ENCODE measurements at places on chromosomes 13 and 19. TPM values are rescaled to one million over a fixed set of nuclear protein-coding genes. Genes with fewer than 3 reads are reported as not detected.

DNA sequence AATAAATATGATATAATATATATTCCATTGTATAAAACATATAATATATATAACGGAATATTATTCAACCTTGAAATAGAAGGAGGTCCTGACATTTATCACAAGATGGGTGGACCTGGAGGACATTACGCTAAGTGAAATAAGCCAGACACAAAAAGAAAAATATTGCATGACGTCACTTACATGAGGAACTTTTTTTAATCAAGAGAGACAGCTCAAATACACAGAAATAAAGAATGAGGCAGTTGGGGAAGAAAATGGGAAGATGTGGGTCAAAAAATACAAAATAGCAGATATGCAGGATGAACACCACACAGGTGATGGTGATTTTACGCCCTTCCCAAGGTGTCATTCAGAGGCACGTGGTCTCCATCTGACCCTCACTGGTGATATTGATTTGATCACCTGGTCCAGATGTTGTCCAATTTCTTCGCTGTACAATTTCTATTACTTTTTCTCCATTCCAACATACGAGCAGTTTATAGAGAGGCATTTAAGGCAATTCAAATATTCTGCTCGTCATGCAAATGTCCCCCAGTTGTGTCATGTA is 513 bp upstream of the ZNF317 start:
- no peak for DNase-seq

- DNase-seq: peak; percentile 28
Measured at GRCh38 chr13:70310396-70311119, 202.3 kb upstream of the KLHL1 start.

PGLYRP1 gene
- polyA plus RNA-seq: 1.1 TPM

DNA sequence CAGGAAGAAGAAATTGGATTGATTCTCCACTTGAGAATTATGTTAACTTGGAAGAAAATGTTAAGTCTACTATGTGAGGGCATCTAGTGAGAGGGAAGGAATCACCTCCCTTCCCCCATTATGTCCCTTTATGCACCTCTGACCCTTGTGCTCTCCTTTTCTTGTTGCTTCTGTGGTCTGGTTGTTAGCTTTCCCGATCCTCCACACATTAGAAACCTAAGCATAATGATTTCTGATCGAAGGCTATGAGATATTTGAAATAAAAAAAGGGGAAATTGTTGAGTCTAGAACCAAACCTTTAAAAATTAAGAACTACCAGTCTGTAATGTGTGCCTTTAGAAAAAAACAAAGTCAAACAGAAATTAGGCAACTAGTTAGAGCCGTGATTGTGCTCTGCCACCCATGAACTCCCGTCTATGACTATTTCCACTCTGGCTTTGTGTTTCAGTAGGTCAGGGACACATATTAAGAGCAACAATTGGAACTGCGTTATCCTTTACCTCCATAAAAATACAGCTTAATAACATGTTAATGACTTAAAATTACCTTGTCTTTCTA is 463 bp upstream of the GPC6 start:
- DNase-seq: no peak

PSG2 gene
- not detected for polyA plus RNA-seq

DNA sequence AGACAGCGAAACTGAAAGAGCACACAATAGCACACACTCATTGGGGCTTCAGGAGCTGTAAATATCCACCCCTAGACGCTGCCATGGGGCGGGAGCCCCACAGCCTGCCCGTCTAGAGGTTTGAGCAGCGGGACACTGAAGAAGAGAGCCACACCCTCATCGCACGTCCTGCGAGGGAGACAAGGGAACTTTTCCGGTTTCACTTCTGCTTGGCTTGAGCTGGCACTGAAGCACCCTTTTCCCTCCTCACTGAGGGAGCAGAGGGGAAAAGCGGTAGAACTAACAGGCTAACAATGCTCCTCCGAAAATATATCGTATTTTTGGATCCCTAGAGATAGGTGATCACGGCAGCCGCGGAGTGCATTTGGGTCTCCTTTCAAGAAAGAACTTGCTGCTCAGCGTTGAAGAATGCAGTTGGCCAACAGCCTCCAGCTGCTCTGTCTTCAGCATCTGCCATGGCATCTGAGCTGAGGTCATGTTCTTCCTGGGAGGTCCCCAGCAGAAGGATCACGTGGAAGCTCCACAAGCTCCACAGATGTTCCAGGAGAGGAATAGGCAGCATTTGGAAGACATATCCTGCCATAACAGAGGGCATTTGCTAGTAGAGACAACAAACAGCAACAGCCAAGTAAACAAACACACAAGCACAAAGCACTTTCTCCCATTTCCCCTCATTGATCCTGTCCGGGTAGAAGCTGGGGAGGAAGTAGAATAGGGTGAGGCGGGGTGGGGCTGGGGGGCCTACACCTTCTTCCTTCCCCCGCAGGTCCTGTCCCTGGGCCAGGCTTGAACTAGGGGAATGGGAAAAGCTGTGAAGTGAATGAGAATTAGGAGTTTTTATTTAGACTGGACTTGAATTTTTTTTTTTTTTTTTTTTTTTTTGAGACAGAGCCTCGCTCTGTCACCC is 44.8 kb upstream of the ALOX5AP start:
- DNase-seq: peak; percentile 58

- DNase-seq: no peak
Measured at GRCh38 chr13:95375706-95376105, 74.5 kb upstream of the ABCC4 start.

SOHLH2 gene
- polyA plus RNA-seq: 1.6 TPM

LRP3 gene
- 31.7 TPM for polyA plus RNA-seq

- no peak for DNase-seq
Measured at GRCh38 chr13:50127726-50128291, 112.6 kb downstream of the KCNRG start.

PEAK3 gene
- polyA plus RNA-seq: 0.04 TPM

CEACAM8 gene
- polyA plus RNA-seq: 0.13 TPM

NAPSA gene
- 17.0 TPM for polyA plus RNA-seq

CLIP3 gene
- 51.3 TPM for polyA plus RNA-seq

- no peak for DNase-seq
Measured at GRCh38 chr19:4980067-4980466, 11.2 kb downstream of the KDM4B start.

- peak; percentile 90 for DNase-seq
Measured at GRCh38 chr19:52095172-52096014, at the start of gene ZNF841. Gene ZNF841, minus strand, starts transcription at chr19:52095765. Its CDS starts 10,964 bp downstream, at chr19:52084801.

DNA sequence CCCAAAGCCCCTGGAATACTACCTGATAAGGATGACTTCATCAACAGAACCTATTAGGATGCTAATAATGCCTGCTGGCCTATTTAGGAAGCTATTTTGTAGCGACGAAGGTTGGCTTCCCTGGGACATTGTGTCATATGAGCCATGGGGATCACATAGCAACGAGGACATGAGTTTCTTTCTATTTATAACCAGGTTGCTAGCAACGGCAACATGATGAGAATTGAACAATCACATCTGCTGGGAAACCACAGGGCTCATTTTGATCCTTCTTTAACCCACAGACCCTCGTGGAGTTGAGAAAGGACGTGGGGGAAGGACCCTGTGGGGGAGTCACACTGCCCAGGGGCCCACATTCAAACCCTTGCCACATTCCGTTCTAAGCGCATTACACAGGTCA is 172.2 kb downstream of the COL4A1 start:
- peak; percentile 58 for DNase-seq

C19orf67 gene
- not detected for polyA plus RNA-seq
